ENCODE measurements at places on chromosomes 6 and 20.

- no peak for DNase-seq
These were observed 343.4 kb downstream of the CDC5L start for GRCh38 chr6:44730771-44731391.

DNA sequence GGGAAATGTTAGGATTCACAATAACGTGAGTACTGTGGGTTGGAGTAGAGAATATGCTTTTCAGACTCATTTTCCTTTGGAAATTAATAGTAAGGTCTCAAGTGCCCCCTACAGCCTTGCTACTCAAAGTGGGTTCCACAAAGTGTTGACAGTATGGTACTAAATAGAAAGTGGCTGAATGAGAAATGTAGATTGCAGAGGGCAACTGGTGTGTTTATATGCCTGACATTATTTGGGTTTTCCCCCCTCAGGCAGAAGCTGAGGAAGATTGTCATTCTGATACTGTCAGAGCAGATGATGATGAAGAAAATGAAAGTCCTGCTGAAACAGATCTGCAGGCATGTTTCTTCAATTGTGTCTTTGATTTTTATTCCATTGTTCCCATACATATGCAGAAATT lies 5.6 kb downstream of the FBXO9 start:
- DNase-seq, result no peak

- no peak for DNase-seq
These were observed 144.2 kb downstream of the JARID2 start for GRCh38 chr6:15389765-15390723.

DNA sequence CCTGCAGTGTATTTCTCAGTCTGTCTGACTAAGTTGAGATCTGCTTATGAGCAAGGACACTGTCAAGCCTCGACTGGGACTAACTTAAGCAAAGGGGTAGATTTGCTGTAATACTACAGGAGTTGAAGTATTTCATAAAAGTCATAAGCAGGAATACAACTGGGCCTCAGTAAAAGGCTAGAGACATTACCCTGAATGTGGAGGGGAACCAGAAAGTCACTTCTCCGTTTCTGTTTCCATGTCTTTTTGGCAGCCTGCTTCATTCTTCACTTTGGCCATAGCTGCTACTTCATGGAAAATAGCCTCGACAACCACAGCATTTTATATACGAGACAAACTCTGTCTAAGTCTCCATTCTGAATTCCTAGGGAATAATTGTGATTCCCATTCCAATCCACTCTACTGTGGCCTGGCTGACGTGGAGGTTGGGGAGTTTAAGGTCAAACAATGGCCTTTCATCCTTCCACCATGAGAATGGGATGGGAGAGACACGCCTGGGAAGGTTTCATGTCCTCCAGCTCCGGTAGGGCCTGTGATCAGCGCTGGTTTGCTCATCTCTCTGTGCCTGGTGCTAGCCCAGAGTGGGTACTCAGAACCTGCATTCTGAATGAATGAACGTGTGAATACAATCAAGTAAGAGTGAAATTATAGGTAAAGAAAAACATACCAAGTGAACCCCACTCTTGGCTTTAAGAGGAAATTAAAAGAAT lies 37.1 kb upstream of the DUSP22 start:
- DNase-seq, result no peak

DNA sequence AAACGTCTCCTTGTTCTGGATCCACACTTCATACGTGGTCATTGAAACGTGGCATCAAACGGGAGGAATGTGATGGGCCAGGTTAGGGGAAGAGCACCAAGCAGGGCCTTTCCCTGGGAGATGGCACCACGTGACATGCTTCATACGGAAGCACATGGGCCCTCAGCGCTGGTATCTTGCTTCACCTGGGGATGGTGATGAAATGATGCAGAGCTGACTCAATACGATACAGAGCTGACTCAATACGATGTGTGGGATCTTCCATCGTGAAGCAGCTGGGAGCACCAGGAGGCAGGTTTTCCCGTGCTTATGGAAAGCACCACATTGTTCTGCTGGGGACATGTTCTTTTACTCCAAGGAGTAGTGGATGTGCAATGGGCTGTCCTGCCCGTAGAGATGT lies 22.5 kb upstream of the TAGAP start:
- DNase-seq, result peak; percentile 57

GRCh38 chr6:137775227-137775626 lies 91.8 kb upstream of the TNFAIP3 start:
- no peak for DNase-seq

DNA sequence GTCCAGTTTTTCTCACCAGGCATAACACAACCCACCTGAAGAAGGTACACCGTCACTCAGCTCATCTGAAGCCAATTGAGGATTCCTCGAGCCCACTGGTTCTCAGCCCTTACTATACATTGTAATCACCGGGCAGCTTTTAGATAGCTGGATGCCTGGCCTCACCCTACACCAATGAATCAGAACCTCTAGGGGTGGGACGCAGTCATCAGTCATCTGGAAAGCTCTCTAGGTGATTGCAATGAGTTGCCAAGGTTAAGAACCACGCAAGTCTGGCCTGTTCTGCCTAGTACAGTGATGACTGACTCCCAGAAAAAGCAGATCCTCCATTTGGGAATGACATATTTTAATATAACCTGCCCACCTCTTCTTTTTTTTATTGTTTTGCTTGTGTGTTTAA lies 41.1 kb downstream of the MC3R start:
- peak; percentile 55 for DNase-seq

- no peak for DNase-seq
These were observed 37.6 kb upstream of the GFOD1 start for GRCh38 chr6:13524801-13525508.

DNA sequence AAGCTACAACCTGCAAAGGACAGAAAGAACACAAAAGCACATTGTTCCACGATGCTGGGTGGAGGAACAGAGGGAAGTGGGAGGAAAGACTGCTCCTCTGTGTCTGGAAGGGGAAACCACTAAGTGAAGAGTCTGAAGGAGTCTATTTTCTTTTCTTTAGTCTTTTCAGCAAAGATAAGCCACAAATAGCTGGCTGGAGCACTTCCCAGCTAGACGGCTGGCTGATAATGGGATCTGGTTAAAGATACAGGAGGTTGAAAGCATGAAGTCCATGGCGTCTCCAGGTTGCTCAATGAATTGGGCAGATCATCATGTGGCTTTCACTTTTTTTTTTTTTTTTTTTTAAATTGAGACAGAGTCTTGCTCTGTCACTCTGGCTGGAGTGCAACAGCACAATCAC lies 154.0 kb upstream of the KCNG1 start:
- no peak for DNase-seq

- DNase-seq, result no peak
These were observed 11.7 kb downstream of the OSER1 start for GRCh38 chr20:44198872-44199271.
